ENCODE measurements at places on chromosomes 11 and 22. TPM values are rescaled to one million over a fixed set of nuclear protein-coding genes. Genes with fewer than 3 reads are reported as not detected.

Gene TSGA10IP
- total RNA-seq, result not detected

Gene OR5A1
- not detected for total RNA-seq

Gene IGSF9B
- total RNA-seq, result 30.3 TPM

Gene BIRC3
- total RNA-seq, result 135 TPM

DNA sequence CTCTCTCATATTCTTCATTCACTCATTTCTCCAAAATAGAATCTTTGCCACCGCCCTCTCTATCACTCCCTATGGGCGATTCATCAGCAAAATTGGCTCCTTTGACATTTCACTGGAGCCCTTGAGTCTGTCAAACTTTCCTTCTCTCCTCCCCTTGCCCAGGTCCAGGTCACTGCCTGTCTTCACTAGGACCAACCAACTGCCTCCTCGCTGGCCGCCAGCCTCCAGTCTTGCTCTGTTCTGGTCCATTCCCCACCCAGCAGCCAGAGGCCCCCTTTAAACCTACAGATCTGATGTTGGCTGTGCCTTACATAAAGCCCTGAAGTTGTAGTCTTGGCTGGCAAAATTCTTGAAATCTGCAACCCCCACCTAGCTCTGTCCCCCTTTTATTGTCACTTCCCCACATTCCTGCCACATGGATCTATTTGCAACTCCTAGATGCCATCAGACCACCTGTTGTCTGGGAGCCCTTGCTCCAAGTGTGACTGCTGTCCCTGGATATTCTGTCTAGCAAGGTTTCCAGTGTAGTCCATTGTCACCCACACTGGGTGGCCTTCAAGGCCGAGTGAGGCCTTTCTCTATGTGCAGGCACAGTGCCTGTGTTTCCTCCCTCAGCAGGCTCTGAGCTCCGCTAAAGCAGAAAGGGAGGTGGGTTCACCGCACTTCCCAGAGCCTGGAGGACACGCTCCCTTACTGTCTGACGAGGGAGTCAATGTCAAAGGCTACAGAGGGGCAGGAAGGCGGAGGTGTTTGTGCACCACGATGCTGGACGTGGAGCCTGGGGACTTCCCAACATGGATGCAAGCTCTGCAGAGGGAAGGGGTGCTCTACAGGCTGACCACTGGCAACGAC, 25.5 kb downstream of the MYEOV start:
- DNase-seq, result no peak

Gene OR6A2
- not detected for total RNA-seq

- peak; percentile 24 for DNase-seq
Measured at GRCh38 chr11:126561327-126561893, 205.9 kb downstream of the ST3GAL4 start.

Gene CFAP300
- not detected for total RNA-seq

Measured in activated CD4-positive, alpha-beta memory T cell treated with anti-CD3 and anti-CD28 coated beads for 36 hours (primary cell).